Pulmonary artery endothelial cell (primary cell): ENCODE measurements at places on chromosomes 6 and 20. TPM values are rescaled to one million over a fixed set of nuclear protein-coding genes. Genes with fewer than 3 reads are reported as not detected.

The MDFI gene
- 18.7 and 26.8 TPM in 2 replicates for total RNA-seq

The COX7A2 gene
- 80.7 and 128 TPM in 2 replicates for total RNA-seq

The STMND1 gene
- not detected in 2 replicates for total RNA-seq

The VGLL2 gene
- total RNA-seq = not detected in 2 replicates

The NKX2-2 gene
- total RNA-seq = not detected in 2 replicates

The MAD2L1BP gene
- total RNA-seq = 19.3 and 25.0 TPM in 2 replicates

The PI16 gene
- total RNA-seq = under 0.01 TPM in 1 of 2 replicates, not detected in the other

The GTSF1L gene
- not detected in 2 replicates for total RNA-seq

The CFAP61 gene
- total RNA-seq = not detected in 2 replicates

The HLA-DQA2 gene
- total RNA-seq = not detected in 2 replicates
